ENCODE measurements at places on chromosomes 2 and 18.

GRCh38 chr2:61775956-61776570 is 77.8 kb downstream of the FAM161A start:
- no peak for DNase-seq

DNA sequence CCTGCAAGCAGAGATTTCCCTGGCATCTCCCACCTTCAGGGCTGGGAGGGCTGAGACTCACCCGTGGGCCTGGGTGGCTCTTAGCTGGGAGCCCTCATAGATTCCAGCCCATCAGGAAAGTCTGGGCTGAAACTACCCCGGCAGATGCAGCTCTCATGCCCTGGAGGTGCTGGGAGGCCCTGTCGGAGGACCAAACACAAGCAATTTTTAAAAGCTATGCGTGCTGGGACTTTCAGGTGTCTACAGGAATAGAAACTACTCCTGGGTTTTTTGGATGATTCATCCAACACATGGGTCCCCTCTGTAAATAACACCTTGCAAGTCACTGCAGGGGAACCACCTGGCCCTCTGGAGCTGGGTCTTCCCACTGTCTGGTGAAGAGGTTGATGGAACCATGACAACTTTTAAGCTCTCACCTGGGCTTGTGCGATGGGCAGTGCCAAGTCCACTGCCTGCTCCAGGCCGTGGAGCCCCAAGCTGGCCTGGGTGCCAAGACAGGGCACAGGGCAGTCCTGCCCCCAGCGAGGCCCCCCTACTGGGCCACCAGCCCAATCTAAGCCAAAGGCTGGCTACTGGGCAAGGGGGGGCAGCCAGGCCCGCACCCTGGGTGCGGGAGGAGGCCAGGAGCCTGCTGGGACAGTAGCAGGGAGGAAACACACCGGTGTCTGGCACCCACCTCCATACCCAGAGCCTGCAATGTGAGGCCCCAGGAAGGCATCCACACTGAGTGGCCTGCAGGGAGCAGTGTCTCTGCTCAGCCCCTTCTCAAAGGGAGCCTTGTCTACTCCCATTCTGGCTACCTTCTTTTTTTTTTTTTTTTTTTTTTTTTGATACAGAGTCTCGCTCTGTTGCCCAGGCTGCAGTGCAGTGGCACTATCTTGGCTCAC is 1.1 kb upstream of the GPR55 start:
- DNase-seq: no peak

GRCh38 chr2:227717687-227718567 is at the start of gene SLC19A3:
TSS of gene SLC19A3 (minus strand) at chr2:227718028. CDS start at chr2:227702318, 15,710 bp downstream.
- DNase-seq: peak; percentile 12

GRCh38 chr18:66046032-66046602 is 295.3 kb downstream of the CDH7 start:
- DNase-seq: no peak

DNA sequence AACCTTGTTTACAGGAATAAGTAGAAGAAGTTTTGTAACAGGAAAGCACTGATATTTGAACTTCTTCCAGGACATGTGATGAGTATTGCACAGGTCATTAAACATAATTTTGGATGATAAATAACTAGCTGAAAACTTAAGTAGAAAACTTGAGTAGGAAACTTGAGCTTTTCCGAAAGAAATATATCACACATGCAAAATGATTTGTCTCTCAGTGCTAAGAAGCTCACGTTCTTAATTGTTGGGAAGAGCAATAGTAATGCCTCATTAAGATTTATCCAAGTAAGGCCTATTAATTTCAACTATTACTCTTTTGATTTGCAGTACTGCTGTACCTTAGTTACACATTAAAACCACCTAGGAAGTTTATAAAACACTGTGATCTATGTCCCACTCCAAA is 1921.9 kb upstream of the LRRTM1 start:
- DNase-seq: no peak

DNA sequence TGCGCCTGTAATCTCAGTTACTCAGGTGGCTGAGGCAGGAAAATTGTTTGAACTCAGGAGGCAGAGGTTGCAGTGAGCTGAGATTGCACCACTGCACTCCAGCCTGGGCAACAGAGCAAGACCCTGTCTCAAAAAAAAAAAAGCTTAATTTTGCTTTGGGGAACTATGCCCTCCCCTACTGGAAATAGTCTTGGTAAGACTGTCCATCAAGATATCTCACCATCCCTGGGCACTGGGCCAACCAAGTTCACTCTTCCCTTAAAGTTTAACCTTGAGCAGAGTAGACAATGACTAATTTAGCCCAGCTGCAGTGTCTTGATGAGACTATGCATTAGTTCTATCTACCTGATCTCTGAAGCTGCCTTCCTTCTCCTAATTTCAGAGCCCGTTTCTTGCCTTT is 44.7 kb downstream of the ASXL2 start:
- DNase-seq: no peak

GRCh38 chr2:133026536-133027177 is 356.7 kb upstream of the LYPD1 start:
- no peak for DNase-seq

- no peak for DNase-seq
Measured at GRCh38 chr2:11998626-11999378, 252.4 kb downstream of the LPIN1 start.

- no peak for DNase-seq
Measured at GRCh38 chr2:3139906-3140305, 237.7 kb downstream of the EIPR1 start.

- DNase-seq: no peak
Measured at GRCh38 chr2:229640636-229641035, 73.7 kb downstream of the DNER start.

Measured in NCI-H2227 treated with DMSO at 0.1 percent for 48 hours (cell line).